Colonic mucosa (tissue), 4 donors: ENCODE measurements at places on chromosomes 3 and 15. TPM values are rescaled to one million over a fixed set of nuclear protein-coding genes. Genes with fewer than 3 reads are reported as not detected.

DNA sequence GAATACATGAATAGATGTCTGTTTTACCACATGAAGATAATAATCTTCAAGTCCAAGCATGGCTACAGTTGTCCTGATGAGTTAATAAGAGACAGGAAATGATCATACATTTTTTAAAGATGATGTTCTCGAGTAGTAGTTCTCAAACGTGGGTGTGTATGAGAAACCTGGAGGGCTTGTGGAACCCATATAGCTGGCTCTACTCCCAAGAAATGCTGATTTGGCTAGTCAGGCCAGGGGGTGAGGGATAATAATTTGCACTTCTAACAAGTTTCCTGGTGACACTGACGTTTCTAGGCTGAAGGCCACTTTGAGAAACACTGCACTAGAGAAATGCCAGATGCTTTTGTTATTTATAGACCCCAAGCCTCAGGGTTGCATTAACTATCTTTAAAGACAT lies 37.0 kb downstream of the ROPN1B start:
- DNase-seq: no peak

- no peak for DNase-seq
These were observed 22.4 kb downstream of the HPS3 start for GRCh38 chr3:149151843-149152242.

GRCh38 chr3:161333696-161334095 lies 37.6 kb downstream of the SPTSSB start:
- no peak for DNase-seq

- no peak for DNase-seq
These were observed 99.3 kb upstream of the CHRNA7 start for GRCh38 chr15:31930967-31931366.

GRCh38 chr15:40151991-40152390 lies 8.9 kb upstream of the BUB1B start:
- DNase-seq: no peak

DNA sequence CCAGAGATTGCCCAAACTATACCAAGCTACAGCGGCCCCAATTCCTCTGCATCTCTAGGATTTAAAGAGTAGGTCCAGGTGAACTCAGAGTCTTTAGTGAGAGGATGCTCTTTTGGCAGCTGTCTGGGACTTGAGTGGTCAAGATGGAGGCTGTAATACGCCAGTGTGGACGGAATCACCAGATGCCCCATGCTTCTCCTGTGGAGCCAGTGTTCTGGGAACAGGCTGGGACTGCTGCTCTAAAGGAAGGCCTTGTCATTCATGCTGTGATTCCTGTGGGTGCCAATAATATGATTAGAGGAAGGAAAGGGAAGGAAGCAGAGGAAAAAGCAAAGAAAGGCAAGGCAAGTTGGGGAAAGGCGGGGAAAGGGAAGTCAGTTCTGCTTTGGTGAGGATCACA lies 17.4 kb upstream of the NOX5 start:
- DNase-seq: no peak

CPNE4 gene
- not detected for total RNA-seq

ARL6IP5 gene
- 156 TPM for total RNA-seq

WWTR1 gene
- total RNA-seq: 35.8 TPM

SPINK8 gene
- not detected for total RNA-seq
